Left lung (tissue), 14 donors: ENCODE measurements at places on chromosomes 6 and 20.

- no peak for DNase-seq
These were observed 56.7 kb upstream of the MRAP2 start for GRCh38 chr6:83976871-83977270.

DNA sequence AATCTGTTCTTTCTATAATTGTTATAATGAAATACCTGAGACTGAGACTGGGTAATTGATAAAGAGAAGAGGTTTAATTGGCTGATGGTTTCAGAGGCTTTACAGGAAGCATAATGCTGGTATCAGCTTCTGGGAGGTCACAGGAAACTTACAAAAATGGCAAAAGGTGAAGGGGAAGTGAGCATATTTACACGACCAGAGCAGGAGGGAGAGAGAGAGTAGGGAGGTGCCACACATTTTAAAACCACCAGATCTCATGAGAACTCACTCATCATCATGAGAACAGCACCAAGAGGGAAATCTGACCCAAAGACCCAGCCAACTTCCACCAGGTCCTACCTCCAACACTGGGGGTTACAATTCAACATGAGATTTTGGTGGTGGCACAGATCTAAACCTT is 2.6 kb upstream of the SIRPB1 start:
- DNase-seq: no peak

DNA sequence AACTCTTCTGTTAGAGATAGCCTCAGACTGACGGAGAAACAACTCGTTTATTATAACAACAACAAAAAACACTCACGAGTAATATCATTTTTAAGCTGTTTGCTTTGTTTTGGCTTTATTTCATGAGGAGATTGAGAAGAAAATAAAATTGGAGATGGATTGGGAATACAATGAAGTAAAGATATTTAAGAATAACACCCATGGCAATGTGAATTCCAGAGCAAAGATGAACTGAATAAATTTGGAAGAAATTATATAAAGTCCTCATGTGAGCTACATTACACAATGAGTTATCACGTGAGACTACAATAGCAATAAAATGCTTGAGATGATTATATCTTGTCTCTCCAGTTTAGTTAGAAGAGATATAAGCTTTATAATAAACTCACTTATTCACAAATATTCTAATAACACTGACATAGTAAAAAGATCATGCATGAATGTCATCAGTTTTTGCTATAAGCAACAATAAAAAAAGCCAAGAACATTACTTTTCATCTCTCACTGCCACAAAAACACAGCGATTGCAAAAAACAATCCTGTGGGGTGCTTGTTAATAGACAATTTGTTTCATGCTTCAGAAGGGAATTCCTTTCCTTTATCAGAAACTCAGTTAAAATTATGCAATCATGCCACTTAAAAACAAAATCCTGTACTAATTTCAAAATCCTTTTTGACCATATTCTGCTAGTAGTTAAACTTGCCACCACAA is 696.7 kb upstream of the MARCKS start:
- DNase-seq: no peak

- DNase-seq: no peak
These were observed 73.2 kb downstream of the INSM1 start for GRCh38 chr20:20440886-20441658.

DNA sequence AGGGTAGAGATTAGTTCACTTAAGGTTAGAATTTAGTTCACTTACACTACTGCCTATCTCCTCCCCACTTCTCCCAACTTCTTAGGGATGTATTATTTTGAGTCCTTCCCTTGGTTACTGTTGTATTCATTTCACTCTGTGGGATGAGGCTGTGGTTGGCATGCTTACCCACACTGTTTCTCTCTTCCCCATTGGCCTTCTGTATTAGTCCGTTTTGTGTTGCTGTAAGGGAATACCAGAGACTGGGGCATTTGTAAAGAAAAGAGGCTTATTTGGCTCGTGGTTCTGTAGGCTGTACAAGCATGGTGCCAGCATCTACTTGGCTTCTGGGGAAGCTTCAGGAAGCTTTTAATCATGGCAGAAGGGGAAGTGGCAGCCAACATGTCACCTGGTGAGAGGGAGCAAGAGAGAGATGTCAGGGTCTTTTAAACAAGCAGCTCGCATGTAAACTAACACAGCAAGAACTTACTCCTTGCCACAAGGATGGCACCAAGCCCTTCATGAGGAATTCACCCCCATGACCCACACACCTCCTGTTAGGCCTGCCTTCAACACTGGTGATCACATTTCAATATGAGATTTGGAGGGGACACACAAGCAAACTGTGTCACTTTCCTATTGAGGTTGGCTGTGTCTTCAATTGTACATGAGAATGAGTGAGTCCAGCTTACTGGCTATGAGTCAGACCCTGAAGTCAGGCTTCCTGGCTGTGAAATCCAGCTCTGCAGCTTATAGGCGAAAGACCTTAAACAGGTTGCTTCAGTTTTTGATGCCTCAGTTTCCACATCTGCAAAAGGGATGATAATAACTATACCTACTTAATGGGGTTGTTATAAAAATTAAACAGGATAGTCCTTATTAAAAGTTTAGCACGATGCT is 53.3 kb downstream of the SYNDIG1 start:
- no peak for DNase-seq

DNA sequence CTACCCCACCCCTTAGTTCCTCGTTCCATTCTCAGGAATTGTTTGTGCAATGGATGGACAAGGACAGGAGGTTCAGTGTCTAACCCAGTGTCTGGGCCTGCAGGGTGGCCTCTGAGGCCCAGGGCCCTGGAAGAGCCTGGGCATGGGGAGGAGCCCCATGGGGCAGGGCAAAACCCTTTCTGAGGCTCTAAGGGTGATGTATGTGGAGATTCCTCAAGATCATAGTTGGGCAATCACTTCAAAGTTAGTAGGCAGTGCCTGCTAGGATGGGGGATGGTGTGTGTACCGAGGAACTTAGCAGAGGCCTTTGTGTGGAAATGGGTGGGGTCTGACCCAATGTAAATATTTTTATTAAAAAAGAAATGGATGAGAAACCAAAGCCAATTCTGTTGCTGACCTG is 6.7 kb upstream of the C2 start:
- no peak for DNase-seq

DNA sequence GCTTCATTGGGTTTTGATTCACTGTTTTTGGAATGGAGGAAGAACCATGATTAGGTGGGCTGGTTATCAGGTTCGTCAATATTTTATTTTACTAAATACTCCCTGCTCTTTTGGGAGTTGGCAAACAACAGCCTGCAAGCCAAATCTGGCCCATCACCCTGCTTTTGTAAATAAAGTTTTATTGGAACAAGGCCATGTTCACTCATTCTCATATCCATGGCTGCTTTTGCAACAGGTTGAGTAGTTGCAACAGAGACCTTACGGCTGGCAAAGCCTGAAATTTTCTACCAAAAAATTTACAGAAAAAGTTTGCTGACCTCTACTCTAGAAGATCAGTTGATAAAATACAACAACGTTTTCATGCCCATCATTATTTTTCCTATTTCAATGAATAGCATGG is 45.1 kb downstream of the SYTL3 start:
- no peak for DNase-seq

DNA sequence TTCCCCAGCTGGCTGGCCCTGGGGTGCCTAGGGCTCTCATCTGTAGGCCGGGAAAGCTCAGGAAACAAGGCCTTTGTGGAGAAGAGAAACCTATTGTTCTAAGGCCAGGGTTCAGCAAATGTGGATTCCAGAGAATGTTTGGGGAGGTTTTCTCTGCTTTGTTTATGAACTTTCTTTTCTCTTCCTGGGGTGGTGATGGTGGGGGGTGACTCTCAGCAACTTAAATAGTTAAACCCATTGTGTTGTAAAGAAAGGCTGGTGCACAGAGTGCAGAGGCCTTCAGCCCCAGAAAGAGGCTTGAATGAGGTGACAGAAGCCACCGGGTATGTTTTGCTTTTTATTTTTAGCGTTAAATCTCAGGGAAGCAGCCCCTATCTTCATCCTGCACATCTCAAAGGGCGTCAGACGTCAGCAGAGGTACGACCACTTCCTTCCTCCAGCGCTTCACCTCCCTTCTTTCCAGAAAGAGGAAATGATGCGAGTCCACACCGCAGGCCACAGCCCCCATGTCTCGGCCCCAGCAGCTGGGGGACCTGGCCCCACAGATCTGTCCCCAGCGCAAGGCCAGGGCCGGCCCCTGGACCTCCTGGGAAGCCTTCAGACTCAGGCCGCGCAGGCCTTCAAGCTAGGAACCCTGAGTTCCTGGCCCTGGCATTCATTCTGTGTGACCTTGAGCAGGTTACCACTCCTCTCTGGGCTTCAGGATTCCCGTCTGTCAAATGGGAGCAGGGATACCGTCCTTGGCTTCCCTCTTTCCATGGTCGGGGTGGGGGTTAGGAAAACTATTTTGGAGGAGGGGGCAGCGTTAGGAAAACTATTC is 605 bp upstream of the PPP1R16B start:
- no peak for DNase-seq

GRCh38 chr6:9985481-9985880 is 429.4 kb downstream of the TFAP2A start:
- no peak for DNase-seq

- DNase-seq: peak; percentile 59
These were observed 51.4 kb upstream of the SAYSD1 start for GRCh38 chr6:39166189-39166911.

GRCh38 chr6:25452031-25452430 is 172.9 kb downstream of the CARMIL1 start:
- DNase-seq: no peak
